ENCODE measurements at places on chromosomes 4 and X.
A peak's percentile ranks its signal among the peaks of the same experiment; 100 is the strongest.

DNA sequence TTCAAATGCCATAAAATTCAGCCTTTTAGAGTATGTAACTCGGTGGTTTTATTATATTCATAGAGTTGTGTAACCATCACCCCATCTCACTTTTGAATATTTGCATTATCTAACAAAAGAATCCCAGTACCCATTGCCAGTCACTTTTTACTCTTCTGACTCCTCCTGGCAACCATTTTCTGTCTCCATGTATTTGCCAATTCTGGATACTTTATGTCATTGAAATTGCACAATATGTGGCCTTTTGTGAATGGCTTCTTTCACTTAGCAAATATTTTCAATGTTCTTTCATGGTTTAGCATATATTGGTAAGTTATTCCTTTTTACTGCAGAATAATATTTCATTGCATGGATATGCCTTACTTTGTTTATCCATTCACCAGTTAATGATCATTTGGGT, 79.9 kb downstream of the SLIT2 start:
- DNase-seq, result no peak

DNA sequence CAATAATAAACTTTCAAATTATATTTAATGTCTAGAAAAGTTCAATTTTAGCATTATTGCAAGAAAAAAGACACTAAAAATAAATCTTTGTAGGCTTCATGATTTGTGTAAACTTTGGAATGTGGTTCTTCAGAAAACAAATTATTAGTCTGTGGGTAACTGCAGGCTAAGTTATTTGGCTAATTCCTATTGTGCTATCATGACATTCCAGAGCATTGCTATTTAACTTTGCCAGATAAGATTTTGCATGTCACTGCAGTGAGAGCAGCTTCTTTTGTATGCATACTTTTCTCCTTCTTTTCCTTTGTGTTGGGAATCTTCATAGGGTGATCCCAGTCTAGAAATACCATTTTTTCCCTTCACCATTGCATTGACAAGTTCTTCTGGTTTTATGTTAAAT, 130.0 kb downstream of the AWAT2 start:
- DNase-seq, result no peak

DNA sequence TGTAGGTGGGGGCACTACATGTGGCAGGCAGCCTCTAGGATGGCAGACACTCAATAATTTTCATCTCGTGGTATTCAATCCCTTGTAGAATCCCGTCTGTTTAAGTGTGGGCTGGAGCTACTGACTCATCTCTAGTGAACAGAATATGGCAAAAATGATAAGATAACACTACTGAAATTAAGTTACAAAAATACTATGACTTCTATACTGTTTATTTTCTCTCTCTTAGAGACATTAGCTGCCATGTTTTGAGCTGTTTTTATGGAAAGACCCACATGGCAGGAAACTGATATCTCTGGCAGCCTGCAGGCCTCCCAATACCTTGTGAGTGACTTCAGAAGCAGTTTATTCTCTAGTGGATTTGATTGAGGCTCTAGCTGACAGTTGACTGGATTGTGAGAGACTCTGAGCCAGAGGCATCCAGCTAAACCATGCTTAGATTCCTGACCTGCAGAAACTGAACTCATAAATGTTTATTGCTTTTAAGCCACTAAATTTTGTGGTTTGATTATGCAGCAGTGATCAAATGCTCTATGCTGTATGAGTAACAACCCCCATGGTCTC, 298.8 kb upstream of the CTSO start:
- peak; percentile 45 for DNase-seq

GRCh38 chrX:22268706-22269105, 4.0 kb upstream of the CBLL2 start:
- DNase-seq, result no peak

DNA sequence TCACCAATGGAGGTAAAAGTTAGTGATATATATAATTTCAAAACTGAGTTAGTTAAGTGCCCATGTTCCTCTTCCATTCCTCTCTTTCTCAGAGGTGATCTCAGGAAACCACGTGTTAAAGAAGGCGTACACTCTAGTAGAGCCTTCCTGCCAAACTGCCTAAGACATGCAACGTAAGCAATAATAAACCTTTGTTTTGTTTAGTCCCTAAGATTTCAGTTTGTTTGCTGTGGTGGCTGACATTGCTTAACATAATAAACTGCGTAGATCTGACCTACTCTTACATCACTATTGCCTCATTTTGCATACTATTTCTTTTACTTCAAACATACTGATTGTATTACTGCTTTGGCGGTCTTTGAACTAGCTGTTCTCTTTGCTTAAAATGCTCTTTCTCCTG, 99.2 kb downstream of the JADE1 start:
- DNase-seq, result peak; percentile 10

DNA sequence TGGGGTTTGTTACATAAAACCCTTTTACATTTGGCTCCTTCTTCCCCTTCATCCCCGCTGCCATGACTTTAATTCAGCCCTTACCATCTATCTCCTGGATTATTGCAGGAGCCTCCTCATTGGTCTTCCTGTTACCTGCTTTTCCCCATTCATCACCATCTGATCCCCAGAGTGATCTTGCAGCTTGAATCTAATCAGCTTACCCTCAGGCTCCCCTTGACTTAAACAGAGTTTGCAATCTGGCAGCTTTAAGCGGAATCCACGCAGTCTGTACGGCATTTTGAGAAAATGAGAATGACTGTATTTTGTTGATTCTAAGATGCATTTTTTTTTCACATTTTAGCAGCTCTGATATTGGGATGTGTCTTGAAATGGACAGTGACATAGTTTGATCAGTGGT, 14.9 kb upstream of the PPEF1 start:
- DNase-seq, result no peak

- DNase-seq, result no peak
Observed at GRCh38 chrX:130103605-130104004, 6.7 kb downstream of the ELF4 start.

DNA sequence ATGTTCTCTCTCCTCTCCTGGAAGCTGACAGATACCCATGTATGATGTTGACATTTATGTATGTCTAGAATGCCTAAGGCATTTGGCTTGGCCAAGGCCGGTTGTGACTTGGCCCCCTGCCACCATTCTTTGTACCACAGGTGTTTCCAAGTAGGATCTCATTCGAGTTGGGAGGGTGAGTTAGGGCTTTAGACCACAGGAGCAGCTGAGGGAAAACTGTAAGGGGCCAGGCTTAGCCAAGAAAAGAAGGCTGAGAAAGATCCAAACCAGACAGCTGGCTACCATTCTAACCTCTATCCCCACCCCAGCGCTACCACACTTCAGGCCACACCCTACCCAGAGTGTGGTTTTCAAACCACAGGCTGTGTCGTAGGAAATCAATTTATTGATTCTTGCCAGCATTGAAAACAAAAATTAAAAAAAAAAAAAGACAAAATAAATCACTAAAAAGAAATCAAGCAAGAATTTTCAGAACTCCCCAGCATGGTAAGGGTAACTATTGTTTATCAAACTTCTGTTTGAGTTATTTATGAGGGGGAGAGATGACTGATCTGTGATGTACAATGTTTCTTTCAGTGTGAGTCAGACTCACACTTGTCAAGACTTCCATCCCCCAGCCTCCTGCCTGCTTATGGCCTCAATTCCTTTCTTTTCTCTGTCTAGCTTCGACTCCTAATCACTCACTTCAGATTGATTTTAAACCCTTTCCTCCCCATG, 9.9 kb downstream of the TMSB4X start:
- DNase-seq, result peak; percentile 55

GRCh38 chr4:78325271-78326157, 226.1 kb upstream of the ANXA3 start:
- no peak for DNase-seq

DNA sequence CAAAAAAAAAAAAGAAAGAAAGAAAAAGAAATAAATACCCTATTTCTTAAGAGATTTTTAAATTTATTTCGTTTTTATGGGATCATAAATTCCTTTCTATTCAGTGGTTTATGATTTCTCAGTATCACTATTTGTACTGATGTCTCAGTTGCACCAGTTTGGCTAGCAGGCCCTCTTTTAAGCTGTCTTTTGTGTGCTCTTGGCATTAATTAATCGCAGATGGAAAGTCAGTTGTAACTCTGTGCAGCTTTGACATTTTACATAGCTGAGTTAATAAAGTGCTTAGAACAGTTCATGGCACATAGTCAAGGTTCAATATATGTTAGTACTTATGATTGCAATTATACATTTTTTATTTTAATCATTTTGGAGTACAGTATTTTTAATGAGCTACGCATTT, 123.7 kb upstream of the NUDT6 start:
- no peak for DNase-seq

- no peak for DNase-seq
Observed at GRCh38 chr4:76365636-76366035, 55.3 kb downstream of the CCDC158 start.

- DNase-seq, result no peak
Observed at GRCh38 chr4:3771164-3771809, 5.1 kb downstream of the ADRA2C start.

DNA sequence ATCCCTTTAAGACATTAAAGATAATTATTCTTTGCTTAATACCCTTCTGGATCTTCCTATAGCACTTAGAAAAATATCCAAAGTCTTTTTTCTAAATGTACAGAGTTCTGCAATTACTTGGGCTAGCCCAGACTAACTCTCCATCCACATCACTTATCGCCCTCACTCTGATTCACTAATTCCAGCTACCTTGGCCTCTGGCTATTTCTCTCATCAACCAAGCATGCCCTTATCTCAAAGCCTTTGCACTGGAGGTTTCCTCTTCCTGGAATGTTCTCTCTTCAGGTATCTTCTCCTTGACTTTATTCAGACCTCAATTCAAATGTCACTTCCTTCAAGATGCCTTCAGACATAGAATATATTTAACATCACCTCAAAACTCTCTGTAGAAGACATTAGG, 345.1 kb upstream of the SMIM31 start:
- DNase-seq, result no peak

- DNase-seq, result no peak
Observed at GRCh38 chr4:20676501-20677197, 23.6 kb upstream of the PACRGL start.

DNA sequence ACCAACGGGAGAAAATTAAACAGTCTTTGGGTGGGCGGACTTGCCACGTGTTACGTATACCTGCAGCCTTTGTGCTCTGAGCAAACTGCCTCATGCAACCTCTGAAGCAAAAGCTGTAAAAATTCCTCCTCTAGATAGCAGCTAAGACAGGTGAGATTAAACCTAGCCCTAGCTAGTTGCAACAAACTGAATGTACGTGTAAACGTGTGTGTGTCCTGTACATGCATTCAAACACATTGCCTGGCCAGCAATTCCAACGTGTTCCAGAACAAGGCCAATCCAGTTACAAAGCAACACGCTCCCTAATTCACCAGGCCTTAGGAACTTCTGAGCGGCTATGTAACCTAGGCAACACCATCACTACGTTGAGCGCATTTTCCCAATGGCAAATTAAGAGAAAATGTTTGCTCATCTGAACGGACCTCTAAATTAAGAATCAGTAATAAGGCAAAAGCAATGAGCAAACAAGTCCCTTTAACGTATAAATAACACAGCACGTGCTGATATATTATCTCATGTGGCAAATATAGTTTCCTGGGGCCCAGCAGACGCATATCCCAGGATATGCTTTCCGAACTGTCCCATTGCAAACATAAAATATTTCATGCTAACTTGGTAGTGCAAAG, 792 bp downstream of the PPID start:
- peak; percentile 51 for DNase-seq

- DNase-seq, result no peak
Observed at GRCh38 chr4:57628004-57628403, 517.8 kb upstream of the IGFBP7 start.

- DNase-seq, result no peak
Observed at GRCh38 chr4:141668200-141668910, 32.0 kb downstream of the IL15 start.

- no peak for DNase-seq
Observed at GRCh38 chrX:66039944-66040343, at the start of gene VSIG4. Gene VSIG4, minus strand, starts transcription at chrX:66040080. Its CDS starts 82 bp downstream, at chrX:66039998.

DNA sequence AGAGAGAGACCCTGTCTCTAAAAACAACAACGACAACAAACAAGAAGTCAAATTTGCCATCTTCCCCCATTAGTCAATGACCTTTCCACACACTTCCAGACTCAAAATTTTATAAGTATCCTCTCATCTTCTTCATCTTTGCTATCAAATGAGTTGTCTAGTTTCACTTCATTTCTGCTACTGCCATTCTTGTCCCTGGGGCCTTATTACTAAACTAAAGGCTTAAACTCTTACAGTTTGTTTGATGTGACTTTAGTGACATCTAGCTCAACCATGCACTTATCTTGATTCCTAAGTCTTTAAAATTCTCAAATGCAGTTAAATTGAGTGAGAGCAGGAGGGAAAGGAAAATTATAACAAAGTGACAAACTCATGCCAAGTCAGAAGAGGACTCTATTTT, 271.8 kb upstream of the GK2 start:
- peak; percentile 17 for DNase-seq

DNA sequence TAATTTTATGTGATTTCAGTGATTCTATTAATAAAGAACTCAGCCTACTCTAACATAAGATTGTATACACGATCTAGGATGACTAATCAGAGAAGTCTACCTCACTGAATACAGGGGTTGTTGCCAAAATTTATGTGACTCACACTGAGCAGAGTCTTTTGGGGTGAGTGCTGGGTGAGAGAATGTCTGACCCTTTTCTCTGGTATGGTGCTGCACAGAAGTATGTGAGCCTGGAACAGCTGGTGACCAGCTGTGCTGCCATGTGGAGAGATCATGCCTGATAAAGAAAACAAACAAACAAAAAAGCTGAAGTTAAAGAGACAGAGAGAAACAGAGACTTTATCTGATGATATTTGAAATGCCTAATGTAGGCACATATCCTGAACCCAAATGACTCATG, 618.1 kb upstream of the GRIA3 start:
- no peak for DNase-seq

DNA sequence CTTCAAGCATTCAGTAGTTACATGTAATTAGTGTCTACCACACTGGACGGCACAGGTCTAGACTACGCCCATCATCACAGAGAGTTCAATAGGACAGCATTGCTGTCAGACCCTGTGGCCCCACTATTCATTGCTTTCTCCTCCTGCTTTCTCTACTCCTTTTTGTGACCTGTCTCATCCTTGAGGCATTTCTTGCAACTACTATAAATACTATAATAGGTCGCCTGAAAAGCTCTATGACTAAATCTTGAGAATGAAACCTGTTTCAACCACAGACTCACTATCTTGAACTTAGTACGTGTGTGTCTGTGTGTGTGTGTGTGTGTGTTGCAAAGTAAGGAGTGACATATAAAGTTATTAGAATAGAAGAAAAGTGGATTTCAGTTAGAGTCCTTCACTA, 252.9 kb upstream of the KLF3 start:
- DNase-seq, result no peak

Data from hematopoietic multipotent progenitor cell treated with erythropoietin and hydrocortisone succinate and interleukin-3 and kit ligand, for 4 days (in vitro differentiated cells).